ENCODE measurements at places on chromosomes 16 and 17. TPM values are rescaled to one million over a fixed set of nuclear protein-coding genes. Genes with fewer than 3 reads are reported as not detected.

GRCh38 chr17:9811537-9811936, 10.3 kb downstream of the GSG1L2 start:
- DNase-seq: no peak

DNA sequence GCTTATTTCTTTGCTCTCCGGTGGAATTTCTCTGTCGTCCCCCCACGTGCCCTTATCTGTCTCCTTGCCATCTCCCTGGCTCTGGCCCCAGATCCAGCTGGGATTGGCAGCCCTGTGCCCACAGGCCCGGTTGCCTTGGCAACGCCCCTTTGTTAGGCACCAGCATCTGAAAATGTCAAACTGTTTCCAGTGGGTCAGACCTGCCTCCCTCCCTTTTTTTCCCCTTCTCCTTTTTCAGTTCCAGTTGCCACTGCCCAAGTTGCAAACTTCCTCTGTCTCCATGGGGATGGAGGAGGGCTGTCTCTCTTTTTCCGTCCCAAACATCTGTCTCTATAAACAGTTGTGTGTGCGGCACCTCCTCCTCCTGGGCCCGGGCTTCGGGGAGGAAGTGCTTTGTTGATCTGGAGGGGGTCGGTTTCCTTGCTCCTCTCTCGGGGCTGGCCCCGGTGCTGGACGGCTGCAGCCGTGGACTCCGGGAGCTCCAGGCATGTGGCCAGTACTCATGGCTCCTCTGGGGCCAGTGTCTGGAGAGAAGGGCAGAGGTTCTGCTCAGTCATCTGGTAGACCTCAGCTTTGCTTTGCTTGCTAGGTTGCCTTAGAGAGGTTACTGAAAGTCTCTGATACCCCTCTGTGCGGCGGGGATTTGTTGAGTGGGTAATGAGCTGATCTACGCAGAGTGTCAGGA, 35.3 kb downstream of the SOCS3 start:
- DNase-seq: peak; percentile 86

DNA sequence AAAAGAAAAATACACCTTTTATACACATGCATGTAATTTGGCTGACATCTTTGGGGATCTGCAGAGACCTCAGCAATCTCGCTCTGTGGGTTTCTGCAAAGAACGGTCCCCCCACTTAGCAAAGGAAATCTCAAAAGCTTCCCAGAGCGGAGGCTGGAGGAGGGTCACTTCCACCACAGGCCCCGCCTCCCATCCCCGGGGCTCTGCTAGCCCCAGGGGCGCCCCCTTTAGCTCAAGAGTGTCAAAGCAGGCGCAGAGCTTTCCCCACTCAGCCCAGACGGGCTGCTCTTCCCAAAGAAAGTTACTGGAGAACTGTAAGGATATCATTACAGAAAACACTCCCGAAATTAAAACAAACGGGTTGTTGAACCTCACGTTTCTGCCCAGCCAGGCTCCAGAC, 11.4 kb downstream of the SLC13A5 start:
- peak; percentile 97 for DNase-seq

GRCh38 chr17:44121997-44122815, 1.2 kb downstream of the HDAC5 start:
- peak; percentile 48 for DNase-seq

DNA sequence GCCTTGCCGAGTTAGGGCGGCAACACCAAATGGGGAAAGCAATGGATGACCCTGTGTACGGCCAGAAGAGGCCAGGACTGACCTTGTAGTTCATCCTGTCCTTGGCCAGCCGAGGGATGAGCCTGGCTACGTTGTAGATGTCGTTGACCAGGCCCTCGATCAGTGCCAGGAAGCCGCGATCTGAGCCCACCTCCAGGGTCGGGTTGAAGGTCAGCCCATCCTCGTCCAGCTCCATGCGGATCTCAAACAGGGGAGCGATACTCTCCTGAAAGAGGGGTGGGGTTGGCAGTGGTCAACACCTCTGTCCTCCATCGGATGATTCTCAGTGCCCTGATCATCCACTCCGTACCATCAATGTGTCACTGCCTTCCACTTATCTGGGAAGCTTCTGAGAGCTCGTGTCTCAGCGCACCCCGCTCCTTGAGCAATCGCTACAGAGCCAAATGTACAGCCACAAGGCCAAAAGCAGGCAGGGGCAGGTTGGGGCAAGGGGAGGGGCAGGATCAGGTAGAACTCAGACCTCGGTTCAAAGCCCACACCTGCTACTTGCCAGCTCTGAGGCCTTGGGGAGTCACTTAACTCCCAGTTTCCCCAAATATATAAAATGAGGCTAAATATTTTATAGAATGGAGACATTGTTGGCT, 39.9 kb downstream of the DNAH17 start:
- no peak for DNase-seq

GRCh38 chr17:1865252-1866037, 35.6 kb downstream of the RPA1 start:
- peak; percentile 78 for DNase-seq

DNA sequence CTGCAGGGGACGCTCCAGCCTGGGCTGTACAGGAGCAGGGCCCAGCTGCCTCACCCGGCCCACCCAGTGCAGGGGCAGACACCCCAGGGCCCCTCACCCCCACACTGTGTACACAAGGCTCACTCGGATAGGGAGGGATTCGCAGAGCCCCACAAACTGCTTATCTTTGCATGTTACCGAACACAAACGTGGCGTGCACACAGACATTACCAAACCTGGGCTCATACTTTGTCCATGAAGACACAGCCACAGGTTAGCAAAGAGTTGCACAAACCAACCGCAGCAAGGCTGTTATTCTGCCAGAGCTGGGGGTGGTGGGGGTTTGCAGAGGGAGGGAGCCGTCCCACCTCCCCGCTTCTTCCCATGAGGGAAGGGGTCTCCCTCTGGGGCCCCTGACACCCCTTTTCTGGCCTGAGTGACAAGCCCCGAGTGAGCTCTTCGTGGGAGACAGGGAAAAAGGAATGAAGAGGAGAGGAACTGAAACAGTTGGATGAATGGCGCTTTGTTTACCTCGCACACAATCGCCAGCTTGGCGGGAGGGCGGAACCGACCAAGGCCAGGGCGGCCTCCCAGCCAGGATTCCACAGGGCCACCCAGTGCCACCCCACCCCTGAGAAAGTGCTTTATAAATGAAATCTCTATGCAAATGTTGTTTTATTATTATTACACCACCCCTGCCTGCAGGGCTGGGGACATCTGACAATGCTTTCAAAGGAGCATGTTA, 434 bp upstream of the CPSF4L start:
- peak; percentile 70 for DNase-seq

DNA sequence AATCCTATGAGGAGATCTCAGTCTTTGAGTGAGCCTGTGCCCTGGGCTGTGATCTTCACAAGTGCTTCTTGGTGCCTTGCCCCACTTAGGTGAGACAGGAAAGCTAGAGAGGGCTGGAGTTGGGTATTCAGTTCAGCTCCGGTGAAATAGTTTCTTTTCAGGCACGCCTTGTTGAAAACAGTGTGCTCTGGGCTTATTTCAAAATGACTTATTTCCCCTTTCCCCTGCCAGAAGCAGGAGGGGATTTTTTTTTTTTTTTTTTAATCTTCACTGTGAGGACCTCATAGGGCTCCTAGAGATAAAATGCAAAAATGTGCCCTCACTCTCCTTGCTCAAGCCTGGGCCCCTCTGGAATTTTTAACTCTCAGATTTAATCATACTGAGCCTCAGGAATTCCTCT, 27.2 kb downstream of the MOSMO start:
- peak; percentile 11 for DNase-seq

- no peak for DNase-seq
Observed at GRCh38 chr16:56776562-56776961, 46.6 kb downstream of the NUP93 start.

GRCh38 chr17:65441053-65441605, 120.3 kb downstream of the AXIN2 start:
- peak; percentile 24 for DNase-seq

GRCh38 chr17:27407916-27408864, 48.1 kb upstream of the KSR1 start:
- DNase-seq: no peak

DNA sequence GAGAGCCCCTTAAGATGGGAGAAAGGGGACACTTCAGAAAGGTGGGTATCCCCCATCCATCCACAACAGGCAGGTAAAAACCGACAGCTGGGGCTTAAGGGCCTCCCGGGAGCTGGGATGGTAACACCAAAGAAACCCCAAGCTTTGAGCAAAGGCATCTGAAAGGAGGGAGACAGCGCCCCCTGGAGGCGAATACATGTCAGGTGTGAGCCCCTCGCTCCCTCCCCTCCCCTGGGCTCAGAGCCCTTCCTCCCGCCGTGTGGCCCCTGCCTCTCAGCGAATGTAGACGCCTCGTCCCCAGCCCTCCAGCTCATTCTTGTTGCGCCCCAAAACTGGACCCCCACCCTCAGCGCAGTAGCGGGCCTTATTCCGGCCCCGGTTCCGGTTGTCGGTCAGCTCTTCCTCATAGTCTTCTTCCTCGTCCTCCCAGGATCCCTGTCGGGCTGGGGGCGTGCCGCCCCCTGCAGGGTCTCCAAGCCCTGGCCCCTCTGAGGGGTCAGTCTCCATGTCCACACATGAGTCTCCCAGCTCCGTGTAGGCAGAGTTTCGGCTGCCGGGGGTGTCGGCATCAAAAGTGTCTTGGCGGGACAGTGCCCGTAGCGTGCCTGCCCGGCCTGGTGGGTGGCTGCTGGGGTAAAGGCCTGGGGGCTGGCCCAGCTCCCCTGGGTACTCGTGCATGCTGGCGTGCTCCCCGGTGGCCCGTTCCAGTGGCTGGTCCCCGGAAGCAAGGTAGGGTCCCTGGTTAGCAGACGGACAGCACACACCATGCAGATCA, 9.1 kb upstream of the ARL5C start:
- peak; percentile 98 for DNase-seq

GRCh38 chr17:34993031-34993430, 12.7 kb downstream of the LIG3 start:
- no peak for DNase-seq

- no peak for DNase-seq
Observed at GRCh38 chr16:13950821-13951547, 31.0 kb downstream of the ERCC4 start.

GRCh38 chr17:64216338-64217248, 46.5 kb downstream of the TEX2 start:
- peak; percentile 64 for DNase-seq

- no peak for DNase-seq
Observed at GRCh38 chr17:63988127-63988478, 10.0 kb upstream of the PRR29 start.

Gene UTS2R
- not detected for total RNA-seq

Gene GNG13
- not detected for total RNA-seq

Gene TSPAN10
- 0.48 TPM for total RNA-seq

Gene XAF1
- not detected for total RNA-seq

Gene TAT
- not detected for total RNA-seq

Gene CMTM1
- 1.4 TPM for total RNA-seq

Gene CFAP119
- total RNA-seq: 2.1 TPM

Gene FNDC8
- 0.55 TPM for total RNA-seq

Gene CACNG1
- not detected for total RNA-seq

Gene SNAI3
- 2.9 TPM for total RNA-seq

Gene GNAO1
- 3.8 TPM for total RNA-seq

Gene CDRT4
- 4.7 TPM for total RNA-seq

Gene GJD3
- total RNA-seq: 0.38 TPM

Data from H7 (cell line).